Substantia nigra (tissue), 51 donors: ENCODE measurements at places on chromosomes 4 and X.

- DNase-seq: no peak
Measured at GRCh38 chrX:42241421-42241820, 318.1 kb upstream of the CASK start.

- DNase-seq: no peak
Measured at GRCh38 chr4:54225598-54226403, 3.3 kb upstream of the PDGFRA start.

GRCh38 chrX:117919755-117920154 lies 196.9 kb downstream of the KLHL13 start:
- no peak for DNase-seq

DNA sequence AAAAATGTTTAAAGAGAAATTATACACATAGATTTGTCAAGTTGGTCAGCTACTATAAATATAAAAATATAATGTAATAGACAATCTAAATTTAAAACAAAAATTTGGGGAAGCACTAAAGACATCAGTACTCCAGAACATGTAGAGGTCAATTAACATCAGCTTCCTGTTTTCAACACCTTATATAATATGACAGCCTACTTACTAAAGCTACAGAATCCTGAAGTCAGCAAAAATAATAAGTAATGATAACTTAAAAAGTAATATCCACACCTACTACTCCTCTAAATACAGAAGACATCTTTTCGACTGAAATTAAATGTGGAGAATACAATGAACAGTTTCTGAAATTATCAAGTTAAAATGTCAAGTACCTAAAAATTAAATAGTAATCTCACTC lies 118.6 kb downstream of the LRBA start:
- no peak for DNase-seq

- no peak for DNase-seq
Measured at GRCh38 chrX:87961471-87961870, 443.9 kb downstream of the KLHL4 start.

DNA sequence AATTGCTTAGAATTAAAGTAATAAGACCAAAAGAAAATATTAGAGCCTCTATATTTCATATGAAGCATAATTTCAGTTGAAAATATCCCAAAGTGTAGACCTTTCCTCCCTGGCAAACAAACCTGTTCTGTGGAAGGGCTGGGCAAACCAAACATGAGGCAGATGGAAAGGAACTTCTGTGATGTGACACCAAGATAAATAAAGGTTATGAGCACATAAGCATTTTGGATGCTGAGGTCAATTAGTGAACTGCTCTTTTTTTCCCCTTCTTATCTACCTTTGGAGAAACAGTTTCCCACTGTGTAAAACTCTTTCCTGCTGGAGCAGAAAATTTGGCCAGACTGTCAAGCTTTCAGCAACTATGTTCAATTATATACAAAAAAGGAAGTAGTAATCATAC lies 109.6 kb upstream of the STIM2 start:
- DNase-seq: no peak

DNA sequence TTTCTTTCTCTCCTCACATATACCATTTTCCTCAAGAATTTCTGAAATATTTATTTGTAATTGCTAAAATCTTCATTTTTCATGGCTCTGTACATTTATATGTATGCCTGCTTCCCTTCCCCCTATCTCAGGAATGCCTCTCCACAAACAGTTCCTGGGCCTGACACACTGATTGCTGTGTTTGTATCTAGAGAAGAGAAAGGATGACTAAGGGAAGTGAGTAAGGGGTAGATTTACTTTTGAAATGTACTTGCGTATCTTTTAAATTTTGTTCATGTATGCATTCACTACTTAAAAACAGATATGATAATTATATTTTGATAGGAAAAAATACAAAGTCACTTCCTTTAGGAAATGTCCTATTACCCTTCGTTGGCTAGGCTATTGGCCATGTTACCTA lies 790.8 kb downstream of the PCDH18 start:
- DNase-seq: no peak
